ENCODE measurements at places on chromosomes 12 and 14.

- DNase-seq = no peak
Observed at GRCh38 chr12:112850383-112850782, 56.4 kb upstream of the OAS1 start.

- no peak for DNase-seq
Observed at GRCh38 chr14:105913861-105914260, 387.5 kb downstream of the TMEM121 start.

DNA sequence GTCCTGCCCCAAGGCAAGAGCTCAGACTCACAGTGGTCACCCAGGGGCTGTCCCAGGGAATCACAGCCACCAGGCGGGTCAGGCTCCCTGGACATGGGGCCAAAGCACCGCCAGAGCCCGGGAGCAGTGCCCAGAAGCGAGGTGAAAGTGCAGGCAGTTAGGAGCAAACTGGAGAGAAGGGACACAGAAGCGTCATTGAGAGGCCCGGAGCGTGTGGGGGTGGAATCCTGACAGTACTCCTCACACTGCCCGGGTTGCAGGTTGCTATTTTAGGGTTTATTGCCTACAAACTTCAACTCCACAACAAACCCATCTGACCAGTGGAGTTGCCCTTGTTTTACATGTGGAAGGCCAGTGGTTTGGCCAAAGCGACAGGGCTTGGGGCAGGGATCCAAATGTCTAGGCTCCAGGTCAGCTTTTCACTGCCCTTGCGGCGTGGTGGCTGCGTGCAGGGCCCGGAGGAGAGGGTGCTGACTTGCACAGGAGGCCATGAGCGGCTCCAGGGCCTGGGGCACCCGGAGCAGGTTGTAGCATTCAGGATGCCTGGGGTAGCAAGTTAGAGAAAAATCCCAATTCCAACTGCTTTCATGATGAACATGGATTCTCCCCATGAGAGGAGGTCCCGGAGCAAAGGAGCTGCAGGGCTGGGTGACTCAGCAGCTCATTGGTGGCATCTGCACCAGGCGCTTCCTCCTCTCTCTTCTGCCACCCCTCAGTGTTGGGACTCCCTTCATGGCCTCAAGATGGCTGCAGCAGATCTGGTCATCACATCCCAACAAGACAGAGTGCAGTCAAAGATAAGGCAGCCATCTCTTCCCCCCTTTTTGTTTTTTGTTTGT lies 112.3 kb upstream of the NCOR2 start:
- no peak for DNase-seq

DNA sequence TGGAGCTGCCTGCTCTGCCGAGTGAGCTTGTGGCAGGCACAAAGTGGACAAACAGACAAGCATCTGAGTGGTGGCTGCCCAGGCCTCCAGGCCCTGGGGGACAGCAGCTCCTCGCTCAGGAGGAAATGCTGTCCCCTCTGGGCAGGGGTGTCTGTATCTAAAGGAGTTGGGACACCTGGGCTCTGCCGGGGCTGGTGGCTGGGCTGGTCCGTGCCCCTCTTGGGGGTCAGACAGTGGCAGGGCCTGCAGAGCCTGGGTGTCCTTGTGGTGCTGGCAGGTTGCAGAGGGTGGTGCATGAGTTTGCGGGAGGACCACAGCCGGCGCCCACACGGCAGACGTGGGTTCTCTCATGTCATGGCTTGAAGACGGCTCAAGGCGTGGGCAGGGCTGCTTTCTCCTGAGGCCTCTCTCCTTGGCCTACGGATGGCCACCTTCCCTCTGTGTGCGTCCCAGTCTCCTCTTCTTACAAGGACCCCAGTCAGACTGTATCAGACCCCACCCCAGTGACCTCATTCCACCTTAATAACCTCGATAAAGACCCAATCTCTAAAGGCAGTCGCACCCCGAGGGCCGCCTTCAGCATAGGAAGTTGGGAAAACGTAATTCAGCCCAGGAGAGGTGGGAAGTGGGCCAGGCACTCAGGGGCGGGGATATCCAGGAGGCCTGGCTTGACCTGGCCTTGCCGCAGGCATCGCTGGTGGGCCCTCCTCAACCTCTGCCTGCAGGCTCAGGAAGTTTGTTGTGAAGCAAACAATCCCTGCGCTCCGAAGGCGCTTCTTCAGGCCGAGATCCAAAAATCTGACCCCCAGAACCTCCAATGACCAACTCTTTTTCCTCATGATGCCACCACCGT lies 110.0 kb downstream of the KIF26A start:
- no peak for DNase-seq
